ENCODE measurements at places on chromosomes 2 and 18.

- DNase-seq: no peak
Observed at GRCh38 chr2:230329946-230330605, 3.1 kb downstream of the SP140L start.

DNA sequence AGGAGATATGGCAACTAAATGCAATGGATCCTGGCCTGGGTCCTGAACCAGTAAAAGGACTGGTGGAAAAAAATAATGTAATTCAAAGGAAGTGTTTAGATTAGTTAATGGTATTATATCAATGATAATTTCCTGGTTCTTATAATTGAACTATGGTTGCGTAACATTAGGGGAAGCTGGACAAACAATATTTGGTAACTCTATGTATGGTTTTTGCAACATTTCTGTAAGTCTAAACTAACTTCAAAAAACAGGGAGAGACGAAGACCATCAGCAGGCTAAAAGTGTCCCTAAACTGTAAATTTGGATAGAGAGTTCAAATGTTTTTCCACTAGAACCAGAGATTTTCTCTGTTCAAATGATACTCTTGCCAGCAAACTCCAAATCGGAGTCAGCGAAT, 36.9 kb downstream of the KLF7 start:
- no peak for DNase-seq

- DNase-seq: peak; percentile 84
Observed at GRCh38 chr2:96485751-96486651, 19.2 kb downstream of the NEURL3 start.

- peak; percentile 52 for DNase-seq
Observed at GRCh38 chr2:38293152-38293865, 83.8 kb downstream of the ATL2 start.

DNA sequence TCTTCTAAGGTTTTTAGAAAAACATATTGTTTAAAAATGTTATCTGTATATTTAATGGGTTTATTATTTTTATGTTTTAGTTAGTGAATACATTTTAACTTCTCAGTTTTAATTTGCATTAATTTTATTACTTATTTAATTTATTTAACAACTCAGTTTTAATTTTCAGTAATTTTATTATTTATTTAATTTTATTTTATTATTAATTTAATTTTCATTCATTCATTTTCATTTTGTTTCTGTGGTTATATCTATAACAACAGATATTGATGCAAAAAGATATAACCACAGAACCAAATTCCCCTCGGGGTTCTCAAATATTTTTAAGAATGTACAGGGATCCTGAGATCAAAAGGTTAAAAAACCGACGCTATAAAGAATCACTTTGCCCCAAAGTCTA, 23.0 kb downstream of the FAM237A start:
- DNase-seq: no peak

- DNase-seq: no peak
Observed at GRCh38 chr18:48216639-48217257, 192.4 kb downstream of the ZBTB7C start.

DNA sequence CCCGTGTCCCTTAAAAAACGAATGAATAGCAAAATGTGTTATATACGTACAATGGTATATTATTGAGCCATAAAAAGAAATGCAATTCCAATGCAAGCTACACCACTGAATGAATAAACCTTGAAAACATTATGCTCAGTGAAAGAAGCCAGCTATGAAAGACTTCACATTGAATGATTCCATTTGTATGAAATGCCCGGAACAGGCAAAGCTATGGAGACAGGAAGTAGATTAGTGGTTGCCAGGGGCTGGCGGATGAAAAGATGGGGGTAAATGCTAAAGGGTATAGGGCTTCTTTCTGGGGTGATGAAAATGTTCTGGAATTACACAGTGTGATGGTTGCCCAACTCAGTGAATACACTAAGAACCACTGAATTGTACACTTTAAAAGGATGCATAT, 113.3 kb downstream of the NOL10 start:
- no peak for DNase-seq

GRCh38 chr2:161358838-161359237, 50.6 kb downstream of the PSMD14 start:
- DNase-seq: no peak

GRCh38 chr2:174768557-174768956, 4.3 kb upstream of the CHRNA1 start:
- DNase-seq: no peak

DNA sequence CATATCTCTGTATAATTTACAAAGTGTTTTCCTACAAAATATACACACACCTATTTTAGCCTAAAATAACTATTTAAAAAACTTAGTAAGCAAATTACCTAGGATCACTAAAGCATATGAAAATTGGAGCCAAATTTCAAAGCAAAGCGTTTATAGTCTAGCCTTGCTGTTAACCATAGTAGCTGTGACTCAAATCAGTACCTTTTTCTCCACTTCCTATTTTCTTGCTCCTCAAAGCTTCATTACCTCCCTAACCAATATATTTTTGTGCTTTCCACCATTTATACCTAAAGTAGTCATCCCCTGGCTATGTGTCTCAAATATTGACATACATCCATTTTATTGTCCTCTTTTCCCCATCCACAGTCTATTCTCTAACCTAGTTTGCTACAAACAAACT, 73.1 kb downstream of the ERBB4 start:
- DNase-seq: no peak

- no peak for DNase-seq
Observed at GRCh38 chr18:41974796-41975201, 19.8 kb downstream of the PIK3C3 start.

DNA sequence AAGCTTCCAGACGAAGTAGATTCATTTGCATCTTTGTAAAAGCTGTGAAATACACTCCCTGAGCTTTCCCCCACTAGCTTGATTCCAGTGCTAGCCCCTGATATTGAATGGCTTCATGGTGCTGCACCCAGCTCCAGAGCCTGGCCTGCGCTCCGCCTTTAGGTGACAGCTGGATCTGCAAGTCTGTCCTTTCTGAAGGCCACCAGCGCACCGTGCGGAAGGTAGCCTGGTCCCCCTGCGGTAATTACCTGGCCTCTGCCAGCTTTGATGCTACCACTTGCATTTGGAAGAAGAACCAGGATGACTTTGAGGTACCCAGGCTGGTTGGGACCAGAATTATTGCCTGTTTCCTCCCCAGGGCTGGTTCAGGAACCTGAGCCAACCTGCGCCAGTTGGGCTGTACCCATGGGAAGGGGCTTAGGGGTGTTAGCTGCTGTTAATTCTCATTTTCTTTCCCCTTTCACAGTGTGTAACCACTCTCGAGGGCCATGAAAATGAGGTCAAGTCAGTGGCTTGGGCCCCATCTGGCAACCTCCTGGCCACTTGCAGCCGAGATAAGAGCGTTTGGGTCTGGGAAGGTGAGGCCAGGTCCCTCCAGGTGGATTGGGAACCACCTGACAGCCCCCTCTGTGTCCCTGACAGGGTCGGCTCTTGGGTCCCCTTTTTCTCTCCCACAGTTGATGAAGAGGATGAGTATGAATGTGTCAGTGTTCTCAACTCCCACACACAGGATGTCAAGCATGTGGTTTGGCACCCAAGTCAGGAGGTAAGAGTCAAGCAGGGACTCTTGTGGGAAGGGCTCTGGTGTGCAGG, 1.3 kb downstream of the CIAO1 start:
- peak; percentile 54 for DNase-seq

DNA sequence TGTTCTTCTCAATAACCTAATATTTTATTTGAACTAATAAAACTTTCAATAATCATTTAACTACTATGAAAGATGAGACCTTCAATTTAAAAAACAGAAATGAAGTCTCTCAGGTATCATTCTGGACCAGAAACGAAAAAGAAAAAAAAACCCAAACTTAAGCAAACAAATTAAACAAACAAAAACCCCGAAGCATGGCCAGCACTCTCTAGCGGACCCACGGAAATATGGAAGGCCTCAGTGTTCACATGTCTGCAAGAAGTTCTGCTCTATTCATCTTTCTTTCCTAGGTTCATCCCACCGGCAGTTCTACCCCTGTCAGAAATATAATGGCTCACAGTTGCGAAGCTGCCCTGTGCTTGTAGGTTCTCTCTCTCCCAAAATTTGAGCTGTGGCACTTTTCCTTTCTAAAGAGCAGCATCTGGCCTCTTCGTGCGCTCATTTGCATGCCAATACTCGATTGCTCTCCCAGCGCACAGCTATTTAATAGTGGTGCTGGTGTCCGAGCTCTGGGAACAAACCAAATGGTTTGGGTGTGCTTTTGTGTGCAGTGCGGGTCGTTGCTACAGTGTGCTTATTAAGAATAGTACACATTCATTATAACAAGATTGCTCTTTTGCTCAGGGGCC, 129.0 kb upstream of the ZEB2 start:
- no peak for DNase-seq

DNA sequence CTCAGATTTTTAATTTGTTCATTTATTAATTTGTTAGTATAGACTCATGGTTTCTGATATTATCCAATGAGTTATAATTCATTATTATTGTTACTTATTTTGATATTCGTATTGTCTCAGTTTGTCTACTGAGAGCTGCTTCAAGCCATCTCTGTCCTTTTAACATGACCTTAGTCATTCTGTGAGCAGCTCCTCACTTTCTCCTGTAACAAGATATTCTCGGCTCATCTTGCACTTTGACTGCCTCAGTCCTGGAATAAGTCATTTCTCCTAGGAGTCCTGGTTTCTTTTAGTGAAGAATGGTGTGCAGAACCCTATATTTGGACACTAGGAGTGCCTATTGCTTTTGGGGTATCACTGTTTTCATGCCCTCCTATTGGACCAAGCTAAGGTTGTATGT, 13.2 kb downstream of the ASB1 start:
- DNase-seq: peak; percentile 47

DNA sequence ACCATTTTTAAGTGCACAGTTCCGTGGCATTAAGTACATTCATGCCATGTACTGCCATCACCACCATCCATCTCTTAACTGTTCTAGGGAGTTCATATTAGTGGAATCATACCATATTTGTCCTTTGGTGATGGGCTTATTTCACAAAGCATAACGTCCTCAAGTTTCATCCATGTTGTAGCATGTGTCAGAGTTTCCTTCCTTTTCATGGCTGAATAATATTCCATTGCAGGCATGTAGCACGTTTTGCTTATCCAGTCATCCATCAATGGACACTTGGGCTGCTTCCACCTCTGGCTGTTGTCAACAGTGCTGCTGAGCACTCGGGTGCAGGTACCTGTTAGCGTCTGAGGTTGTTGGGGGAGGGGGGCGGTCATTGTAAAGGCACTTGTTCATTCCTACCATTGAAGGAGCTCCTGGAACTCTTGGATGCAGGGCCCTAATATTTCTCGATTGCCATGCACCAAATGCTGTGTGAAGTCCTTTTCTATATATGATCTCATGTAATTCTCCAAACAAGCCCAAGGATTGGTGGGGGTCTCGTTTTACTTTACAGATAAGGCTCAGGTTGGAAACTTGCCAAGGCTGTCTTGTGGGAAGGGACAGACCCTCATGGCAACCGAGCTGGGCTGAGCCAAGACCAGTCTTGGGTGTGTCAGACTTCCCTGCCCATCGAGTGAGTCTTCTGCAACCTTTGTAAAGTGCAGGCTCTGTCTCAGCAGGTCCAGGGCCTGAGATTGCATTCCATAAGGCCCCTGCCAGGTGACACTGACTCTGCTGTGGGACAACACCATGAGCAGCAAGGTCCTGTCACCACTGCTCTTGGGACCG, 42.9 kb upstream of the SH3RF3 start:
- no peak for DNase-seq

GRCh38 chr2:121019071-121019470, 265.9 kb downstream of the TFCP2L1 start:
- DNase-seq: no peak

- peak; percentile 52 for DNase-seq
Observed at GRCh38 chr2:158688721-158689120, 106.4 kb upstream of the DAPL1 start.

GRCh38 chr2:200092235-200092634, 136.9 kb downstream of the MAIP1 start:
- no peak for DNase-seq

- no peak for DNase-seq
Observed at GRCh38 chr2:15643791-15644585, 52.3 kb downstream of the DDX1 start.

GRCh38 chr18:58407263-58407648, 221.6 kb downstream of the ALPK2 start:
- DNase-seq: no peak

GRCh38 chr2:96881349-96882195, 11.7 kb upstream of the SEMA4C start:
- no peak for DNase-seq

GRCh38 chr2:156476850-156477206, 40.6 kb downstream of the GPD2 start:
- peak; percentile 84 for DNase-seq

DNA sequence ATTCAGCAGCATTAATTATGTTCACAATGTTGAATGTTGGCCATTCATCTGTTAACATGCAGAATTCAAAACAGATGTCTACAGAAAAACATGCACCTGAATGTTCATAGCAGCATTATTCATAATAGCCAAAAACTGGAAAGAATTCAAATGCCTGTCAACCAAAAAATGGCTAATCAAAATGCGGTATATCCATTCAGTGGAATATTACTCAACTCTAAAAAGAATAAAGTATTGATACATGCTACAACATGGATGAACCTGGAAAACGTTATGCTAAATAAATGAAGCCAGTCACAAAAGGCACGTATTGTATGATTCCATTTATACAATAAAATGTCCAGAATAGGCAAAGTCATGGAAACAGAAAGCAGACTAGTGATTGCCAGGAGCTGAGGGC, 68.0 kb downstream of the CCDC88A start:
- DNase-seq: no peak

GRCh38 chr2:241007111-241007510, 8.7 kb downstream of the SNED1 start:
- no peak for DNase-seq

DNA sequence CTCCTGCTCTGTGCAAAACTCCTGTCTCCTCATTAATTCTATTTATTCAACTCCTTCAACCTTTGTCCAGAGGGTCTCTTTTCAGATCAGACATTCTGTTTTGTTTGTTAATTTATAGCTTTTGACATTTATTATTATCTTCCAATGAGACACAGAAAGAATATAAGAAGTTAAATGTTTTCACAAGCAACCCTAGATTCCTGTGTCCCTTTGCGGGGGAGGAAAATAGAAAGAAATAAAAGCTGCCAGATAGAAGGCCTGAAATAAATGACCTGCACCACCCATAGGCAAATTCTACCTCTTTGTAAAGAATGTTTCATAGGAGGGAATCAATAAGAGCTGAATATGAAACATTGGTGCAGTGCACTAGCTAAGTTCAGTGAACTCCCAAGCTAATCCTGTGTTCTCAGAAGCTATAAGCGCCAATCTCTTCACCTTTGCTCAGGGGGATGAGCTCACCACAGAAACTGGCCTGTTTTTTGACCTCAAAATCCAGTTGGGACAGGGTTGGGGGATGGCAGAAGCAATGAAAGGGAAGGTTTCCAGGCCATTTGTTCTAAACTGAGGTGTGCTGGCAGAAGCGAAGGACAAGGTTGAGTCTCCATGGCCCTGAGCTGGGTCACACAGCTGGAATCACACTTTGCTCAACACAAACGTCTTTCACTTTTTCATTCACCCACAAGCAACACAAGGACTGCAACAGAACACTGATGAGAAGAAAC, 258.6 kb downstream of the NRXN1 start:
- DNase-seq: no peak

GRCh38 chr2:133061874-133062593, 392.0 kb upstream of the LYPD1 start:
- DNase-seq: peak; percentile 9

All from EH (cell line).